ENCODE measurements at places on chromosomes 4 and X.

DNA sequence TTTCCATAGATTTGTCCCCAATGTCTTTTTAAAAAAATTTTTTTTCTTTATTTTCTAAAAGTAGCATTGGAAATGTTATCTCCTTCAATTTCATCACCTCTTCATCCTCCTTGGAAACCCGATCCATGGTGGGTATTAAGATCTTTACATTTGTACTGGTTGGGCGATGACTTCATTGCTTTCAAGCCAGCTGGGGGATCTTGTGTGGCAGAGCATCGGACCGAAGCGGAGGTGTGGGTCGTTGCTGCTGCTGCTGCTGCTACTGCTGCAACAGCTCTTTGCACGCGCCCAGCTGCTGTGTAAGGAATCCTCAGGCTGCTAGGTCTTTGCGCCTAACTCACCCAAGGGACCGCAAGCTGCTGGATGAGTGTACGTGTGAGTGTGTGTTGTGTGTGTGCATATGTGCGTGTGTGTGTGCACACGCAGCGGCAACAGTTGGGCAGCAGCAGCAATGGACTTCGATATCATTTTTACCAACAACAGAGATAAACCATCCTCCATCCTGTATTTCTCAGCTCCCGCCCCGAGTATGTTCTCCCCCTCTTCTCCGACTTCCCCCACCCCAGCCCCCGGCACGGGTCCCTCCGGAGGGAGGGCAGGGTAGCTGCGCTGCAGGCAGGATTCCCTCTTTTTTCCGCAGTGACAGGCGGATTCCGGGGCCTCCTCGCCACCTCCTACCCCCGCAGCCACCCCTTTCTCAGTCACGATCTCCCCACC is 768 bp upstream of the CDKL5 start:
- peak; percentile 19 for DNase-seq

DNA sequence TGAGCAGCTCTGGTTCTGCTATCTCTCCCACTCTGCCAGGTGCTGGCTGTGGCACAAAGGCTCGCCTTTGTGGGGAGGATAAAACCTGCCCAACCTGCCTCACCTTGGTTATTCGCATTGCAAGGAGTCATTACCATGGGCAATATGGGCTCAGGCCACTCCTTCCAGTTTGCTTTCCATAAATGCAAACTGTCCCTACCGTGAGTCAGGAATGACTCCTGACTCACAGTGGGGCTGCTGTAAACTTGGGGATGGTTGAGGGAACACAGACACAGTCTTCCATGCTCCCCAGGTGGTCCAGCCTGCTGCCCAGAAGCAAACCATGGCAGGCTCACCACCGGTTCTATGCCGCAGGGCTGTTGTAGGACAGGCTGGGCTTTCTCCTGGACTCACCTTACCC is 36.1 kb downstream of the COQ2 start:
- DNase-seq, result peak; percentile 64

GRCh38 chrX:97446298-97446882 is 562.7 kb downstream of the RPA4 start:
- DNase-seq, result no peak

- no peak for DNase-seq
These were observed 69.3 kb upstream of the UGT2B7 start for GRCh38 chr4:69026974-69027373.

DNA sequence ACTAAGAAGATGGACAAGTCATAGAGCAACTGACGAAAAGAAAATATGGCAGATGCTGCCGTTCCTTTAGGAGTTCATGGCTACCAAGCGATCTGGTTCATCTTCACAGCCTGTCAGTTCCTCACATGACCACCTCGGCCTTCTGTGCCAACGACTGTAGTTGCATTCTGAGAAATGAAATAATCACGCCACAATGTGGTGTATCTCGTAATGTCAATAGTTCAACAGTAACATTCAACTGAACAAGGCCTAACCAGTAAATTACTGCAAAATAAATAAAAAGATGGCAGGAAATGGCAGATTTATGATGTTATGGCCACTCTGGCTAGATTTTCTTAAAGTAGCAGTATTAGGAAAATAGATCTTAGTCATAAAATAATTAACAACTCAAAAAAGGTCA is 4.4 kb downstream of the GPRIN3 start:
- peak; percentile 46 for DNase-seq

DNA sequence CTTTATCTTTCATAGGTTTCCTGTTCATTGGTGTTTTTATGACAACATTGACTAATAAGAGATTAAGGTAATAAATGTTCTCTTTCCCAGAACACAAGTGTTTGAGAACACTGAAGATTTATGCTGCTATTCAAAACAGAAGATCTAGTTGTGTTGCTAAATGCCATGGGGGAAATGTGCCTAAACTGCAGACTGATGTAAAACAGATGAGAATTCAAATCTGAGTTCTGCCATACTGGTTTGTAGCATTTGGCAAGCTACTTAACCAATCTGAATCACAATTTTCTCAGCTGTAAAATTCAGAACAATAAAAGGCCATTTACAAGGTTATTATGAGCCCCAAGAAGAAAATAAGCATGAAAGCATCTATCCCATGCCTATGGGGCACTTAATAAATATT is 2.3 kb downstream of the SLC10A6 start:
- no peak for DNase-seq

- DNase-seq, result no peak
These were observed 56.2 kb downstream of the GPRIN3 start for GRCh38 chr4:89251396-89251795.

DNA sequence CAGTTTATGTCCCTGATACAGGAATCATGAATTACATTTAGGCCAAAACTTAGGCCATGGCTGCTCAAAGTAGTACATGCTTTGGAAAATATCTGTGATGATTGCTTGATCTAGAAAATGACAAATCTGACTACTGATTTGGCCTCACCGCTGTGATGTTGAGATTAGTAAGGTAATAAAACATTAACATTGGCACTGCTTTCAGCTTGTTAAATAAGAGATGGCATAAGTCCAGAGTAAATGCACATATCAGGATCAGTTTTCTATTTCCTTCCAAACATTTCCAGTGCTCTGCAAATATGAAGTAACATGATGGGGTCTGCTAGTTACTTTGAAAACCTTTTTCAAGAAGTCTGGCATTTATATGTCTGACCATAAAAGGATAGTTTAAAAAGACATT is 687.3 kb upstream of the ACTRT1 start:
- no peak for DNase-seq

DNA sequence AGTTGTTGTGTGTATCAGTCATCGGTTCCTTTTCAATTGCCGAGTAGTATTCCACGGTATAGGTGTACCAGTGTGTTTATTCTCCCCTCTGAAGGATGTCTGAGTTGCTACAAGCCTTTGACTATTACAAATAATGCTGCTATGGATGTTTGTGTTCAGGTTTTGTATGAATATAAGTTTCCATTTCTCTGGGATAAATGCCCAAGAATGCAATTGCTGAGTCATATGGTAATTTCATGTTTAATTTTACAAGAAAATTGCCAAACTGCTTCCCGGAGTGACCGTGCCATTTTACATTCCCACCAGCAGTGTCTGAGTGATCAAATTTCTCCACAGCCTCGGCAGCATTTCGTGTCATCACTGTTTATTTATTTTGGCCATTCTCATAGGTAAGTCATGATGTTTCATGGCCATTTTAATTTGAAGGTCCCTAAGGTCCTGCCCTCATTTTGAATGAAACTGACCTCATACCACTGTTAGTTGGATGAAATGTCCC is 73.9 kb downstream of the IRF2 start:
- DNase-seq, result no peak

- DNase-seq, result no peak
These were observed 291.7 kb downstream of the KCNIP4 start for GRCh38 chr4:21656832-21657231.

All from left colon (tissue), 2 donors.